ENCODE measurements at places on chromosomes 5 and 9. TPM values are rescaled to one million over a fixed set of nuclear protein-coding genes. Genes with fewer than 3 reads are reported as not detected.

- no peak for DNase-seq
These were observed 13.8 kb downstream of the SNX30 start for GRCh38 chr9:112764344-112764743.

- no peak for DNase-seq
These were observed 125.9 kb downstream of the EHMT1 start for GRCh38 chr9:137744632-137745183.

GRCh38 chr9:110620726-110621125 lies 41.2 kb upstream of the SVEP1 start:
- no peak for DNase-seq

Gene ANKRD31
- polyA plus RNA-seq, result 0.86 TPM

DNA sequence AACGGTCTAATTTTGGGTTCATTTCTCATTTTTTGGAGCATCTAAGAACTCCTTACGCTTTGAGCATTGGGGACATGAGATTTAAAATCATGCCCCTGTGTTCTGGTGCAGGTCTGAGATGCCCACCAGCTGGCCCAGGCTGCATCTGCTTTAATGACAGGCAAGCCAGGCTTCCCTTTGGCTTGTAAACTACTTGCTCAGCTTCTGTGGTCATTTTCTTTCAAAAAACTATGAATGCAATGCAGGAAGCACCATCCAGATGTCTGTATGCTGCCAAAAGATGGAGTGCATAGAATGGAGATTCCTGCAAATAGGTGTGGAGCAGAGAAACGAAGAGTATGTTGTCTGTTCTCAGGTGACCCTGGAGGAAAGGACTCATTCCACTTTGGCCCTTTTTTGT lies 399.9 kb upstream of the ADAMTSL1 start:
- DNase-seq, result no peak

DNA sequence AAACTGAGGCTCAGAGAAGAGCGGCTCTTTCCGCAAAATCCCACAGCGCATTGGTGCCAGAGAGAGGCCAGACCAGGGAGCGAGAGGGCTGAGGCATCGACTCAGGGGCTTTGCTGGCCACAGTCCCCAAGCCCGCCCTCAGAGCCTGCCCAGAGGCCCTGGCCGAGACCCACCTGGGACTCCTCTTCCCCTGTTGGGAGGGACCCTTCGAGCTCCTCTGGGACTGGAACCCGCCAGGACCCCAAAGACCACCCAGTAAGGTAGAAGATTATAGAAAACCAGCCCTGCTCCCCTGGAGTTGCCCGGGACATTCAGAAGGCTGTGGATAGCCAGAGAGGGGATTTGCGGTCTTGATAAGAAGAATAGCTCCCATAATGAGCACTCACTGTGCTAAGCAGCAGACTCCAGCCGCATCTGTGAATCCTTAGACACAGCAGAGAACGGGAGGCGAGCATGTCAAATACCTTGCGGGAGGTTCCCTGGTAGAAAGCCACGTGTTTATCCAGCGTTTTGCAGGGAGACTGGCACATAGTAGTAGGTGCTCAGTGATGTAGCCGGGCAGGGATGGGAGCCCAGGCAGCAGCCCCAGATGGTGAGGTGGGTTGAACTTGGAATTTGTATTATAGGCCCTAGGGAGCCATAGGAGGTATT lies 651 bp upstream of the AK1 start:
- no peak for DNase-seq

DNA sequence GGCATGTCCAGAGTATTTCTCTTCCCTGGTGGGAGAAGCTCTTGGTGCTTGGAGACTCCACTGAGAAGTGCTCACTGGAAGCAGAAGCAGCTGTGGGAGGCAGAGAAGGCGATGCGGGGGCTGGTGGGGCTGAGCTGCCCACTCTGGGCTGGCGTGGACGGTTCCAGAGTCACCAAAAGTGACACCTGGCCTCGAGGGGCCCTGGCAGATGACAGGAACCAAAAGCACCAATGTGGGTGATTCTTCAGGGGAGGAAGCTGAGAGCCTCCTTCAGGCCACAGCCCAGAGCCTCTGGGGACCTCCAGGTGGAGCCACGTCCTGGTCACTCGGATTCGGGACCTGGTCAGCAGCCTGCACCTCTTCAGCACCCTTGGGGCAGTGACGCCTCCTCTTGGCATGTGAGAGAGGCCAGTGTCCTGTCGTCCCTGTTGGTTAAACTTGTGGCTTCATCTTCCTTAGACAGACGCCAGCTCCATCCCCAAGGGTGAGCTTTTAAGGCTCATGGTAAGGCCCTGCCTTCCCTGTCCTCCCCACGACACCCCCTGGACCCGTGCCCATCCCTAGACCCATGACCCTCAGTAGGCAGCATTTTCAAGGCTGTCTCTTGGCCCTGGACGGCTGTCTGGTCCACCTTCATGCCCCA lies 78.7 kb upstream of the IRX4 start:
- DNase-seq, result no peak

DNA sequence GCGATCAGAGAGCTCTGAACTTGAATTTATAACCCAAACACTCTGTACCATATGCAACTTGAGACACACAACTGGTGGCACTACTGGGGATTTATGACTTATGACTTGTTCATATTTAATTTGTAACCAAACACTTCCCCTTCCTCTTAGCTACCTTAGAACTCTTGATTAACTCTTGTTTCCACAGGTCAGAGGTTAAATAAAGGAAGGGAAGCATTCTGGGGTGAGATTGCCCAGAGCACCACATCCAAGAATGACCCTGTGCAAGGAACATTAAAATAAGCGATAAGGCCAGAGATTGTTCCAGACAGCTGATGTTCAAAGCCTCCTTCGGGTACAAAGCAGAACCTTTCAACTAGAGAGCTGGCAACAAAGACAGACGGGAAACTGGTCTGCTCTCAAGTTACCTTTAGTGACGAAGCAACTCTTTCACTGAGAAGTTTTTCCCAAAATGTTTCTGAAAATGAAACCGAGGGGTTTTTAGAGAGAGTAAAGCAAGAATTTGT lies 242.6 kb downstream of the DENND1A start:
- peak; percentile 56 for DNase-seq

DNA sequence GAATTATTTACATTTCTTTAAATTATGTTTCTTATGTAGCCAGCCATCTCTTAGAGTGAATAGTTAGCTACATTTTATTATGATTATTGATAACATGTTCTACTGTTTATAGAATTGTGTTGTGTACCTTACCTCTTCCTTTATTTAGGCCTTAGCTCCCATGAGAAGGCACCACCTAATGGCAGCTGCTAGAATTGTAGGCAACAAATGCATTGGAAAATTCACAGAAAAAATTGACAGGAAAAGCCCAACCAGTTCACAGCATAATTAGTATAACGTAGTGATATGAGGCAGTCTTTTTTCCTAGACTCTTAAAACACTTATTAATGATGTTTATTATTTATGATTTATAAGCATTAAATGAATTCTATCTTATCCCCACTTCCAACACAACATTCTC lies 175.8 kb downstream of the WDR70 start:
- no peak for DNase-seq

DNA sequence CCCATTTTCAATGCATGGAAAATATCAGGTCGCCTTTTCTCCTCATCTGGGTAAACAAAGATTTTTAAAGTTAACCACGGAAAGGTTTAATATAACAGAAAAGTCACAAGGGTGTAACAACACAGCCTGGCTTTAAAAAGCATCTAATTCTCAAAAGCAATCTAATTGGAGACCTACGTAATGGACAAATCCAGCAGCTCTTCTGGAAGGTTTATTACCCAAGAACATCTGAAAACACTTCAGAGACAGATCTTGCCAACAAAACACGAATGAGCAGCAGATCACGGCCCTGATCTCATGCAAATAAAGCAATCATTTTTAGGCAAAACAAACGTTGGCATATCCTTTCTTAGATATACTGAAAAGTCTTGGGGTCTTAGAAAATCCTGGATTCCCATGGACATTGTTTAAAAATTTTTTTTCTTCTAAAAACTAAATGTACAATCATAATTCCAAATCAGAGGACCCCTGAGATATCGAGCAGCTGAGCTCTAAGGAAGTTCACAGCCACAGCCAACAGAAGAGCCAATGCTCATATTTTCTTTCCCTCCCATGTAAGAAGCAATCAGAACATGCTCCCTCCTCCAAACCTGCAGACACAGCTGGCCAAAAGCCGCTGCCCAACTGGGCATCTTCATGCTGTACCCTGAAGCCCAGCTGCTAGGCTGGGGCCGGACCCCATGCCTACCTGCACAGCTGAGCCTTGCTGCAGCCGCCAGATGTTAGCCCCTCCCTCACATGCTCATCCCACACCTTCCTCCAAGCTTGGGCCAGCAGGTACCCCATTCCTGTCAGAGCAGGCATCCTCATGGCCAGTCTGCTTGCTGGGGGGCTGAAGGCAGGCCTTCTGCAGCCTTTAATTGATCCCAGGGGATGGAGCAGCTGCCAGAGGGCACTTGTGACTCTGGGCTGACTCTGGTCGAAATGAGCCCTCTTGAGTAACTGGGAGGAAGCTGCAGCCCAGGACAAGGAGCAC lies 11.2 kb downstream of the ANKS6 start:
- no peak for DNase-seq

DNA sequence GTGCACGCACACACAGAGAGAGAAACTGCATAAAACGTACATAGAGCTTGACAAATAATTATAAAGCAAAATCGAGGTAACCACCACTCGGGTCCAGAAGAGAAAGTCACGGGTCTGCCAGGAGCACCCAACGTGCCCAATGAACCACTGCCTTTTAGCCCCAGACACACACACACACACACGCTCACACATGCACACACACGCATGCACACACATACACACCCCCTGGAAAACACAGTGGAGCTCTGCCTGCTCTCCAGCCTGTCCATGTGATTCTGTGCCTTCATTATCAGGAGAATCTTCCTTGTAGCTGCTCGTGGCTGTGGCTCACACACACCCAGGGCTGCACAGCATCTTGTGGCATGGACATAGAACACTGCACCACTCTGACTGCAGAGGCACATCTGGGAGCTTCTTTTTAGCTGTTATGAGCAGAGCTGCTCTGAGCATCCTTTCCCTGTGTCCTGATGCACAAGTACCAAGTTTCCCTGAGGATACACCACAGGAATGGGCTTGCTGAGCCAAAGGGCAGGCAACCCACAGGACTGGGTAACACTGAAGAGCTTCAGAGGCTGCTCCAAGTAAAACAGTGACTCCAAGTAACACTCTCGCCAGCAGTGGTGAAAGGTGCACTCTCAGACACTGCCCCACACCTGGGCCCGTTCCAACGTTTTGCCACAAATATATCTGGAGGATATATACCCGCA lies 58.9 kb downstream of the CAMSAP1 start:
- no peak for DNase-seq

Gene GTF3C4
- polyA plus RNA-seq, result 30.0 TPM

GRCh38 chr5:164354139-164354751 lies 848.8 kb downstream of the MAT2B start:
- no peak for DNase-seq

DNA sequence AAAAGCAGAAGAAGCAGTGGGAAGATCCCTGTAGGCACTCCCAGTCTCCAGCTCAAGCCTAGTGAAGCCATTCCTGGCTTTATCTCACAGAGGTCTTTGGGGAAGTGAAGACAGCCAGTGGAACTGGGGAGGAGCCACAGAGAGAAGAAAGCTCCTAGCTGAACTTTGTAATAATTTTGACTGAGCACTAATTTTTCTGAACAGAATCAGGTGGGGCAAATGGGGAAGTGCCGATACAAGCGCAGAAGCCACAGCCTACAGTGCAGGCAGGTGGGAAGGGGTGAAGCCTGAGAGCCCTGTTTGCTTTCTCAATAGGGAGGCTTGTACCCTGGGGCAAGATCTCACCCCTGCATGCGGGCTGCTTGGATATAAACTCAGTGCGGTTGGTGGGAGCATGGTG lies 48.4 kb upstream of the SNAPC3 start:
- DNase-seq, result no peak

Gene TAF1L
- 0.10 TPM for polyA plus RNA-seq

Gene PCDHGB6
- 7.3 TPM for polyA plus RNA-seq

DNA sequence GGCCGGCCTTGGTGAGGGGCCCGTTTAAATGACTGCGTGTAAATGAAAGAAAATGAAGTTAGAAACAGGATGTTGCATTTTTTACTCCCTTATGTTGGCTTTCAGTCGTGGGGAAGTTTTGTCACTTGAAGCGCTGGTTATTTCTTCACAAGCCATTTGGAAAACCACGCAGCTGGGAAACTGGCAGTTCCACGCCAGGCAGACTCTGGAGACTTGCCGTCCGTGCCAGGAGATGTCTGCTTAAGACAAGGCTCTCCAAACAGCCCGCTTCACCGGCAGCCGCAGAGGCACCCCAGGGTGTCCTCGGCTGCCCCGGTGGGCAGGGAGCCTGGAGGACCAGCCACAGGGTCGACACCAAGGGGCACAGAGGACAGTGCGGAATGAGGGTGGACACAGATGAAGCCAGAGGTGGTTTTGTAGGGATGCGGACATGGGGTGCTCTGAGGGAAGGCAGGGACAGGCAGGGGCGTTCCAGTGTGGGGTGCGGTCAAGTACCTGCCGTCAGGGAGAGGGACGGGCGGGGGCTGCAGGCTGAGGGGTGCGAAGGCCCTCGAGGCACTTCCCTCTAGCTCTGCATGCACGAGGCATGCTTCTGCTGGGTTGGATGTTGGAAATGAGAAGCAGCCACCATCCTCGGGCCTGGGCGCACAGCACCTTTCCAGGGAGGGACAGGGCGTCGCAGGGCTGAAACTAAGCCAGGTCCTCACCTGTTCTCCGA lies 11.1 kb upstream of the AJM1 start:
- no peak for DNase-seq

- DNase-seq, result no peak
These were observed 13.9 kb downstream of the PCDH12 start for GRCh38 chr5:141944076-141944475.

- DNase-seq, result no peak
These were observed 54.5 kb downstream of the OXCT1 start for GRCh38 chr5:41815663-41816229.

Gene F2RL2
- 0.71 TPM for polyA plus RNA-seq

Gene PCDHB15
- polyA plus RNA-seq, result 12.5 TPM

Gene HSD17B3
- polyA plus RNA-seq, result 1.4 TPM

DNA sequence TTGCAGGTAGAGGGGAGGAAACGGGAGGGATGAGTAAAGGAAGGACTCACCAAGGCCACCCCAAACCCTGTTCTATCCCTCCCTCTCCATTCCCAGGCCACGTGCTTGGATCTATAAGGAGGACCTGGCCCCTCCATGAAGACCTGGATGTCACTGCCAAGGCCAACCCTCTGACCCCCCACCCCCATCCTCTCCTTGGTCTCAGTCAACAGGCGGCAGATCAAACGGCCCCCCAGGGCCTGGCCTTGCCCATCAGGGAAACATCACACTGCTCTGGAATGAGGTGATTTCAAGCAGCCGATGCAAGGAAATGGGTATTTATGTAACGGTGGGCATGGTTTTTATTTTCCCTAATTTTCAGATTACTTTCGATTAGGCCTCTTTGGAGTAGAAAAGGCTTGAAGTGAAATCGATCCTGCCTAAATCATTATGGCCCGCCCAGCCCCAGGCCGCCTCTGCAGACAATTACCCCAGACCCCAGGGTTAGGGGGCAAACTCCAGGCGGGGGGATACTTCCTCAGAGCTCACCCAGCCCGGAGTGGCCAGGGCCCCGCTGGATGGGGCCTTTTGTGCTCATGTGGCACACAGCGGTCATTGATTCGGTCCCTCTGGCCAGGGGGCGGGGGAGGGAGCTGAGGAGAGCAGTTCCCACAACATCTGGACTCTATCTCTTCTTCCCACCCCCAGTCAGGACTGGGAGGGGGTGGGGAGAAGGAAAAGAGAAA lies 125.3 kb downstream of the PHF2 start:
- DNase-seq, result no peak
